Sciatic nerve (tissue), 2 donors: ENCODE measurements at places on chromosomes 7 and 10.

- no peak for DNase-seq
Measured at GRCh38 chr10:88152728-88153133, 289.3 kb downstream of the PTEN start.

DNA sequence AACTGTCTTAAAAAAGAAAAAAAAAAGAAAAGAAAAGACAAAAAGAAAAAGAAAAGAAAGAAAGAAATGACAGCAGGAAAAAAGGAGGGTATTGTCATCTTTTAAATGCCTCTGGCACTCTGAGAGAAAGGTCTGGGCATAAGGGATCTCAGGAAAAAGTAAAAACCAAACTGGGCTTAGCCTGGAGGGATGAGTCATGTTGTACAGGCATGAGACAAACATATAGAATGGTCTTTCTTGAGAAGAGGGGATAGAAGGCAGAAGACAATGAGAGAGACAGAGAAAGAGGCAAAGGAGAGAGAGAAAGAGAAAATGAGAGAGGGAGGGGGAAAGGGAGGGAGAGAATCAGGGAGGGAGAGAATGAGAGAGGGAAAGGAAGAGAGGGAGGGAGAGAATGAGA, 32.3 kb upstream of the KCNMA1 start:
- no peak for DNase-seq

DNA sequence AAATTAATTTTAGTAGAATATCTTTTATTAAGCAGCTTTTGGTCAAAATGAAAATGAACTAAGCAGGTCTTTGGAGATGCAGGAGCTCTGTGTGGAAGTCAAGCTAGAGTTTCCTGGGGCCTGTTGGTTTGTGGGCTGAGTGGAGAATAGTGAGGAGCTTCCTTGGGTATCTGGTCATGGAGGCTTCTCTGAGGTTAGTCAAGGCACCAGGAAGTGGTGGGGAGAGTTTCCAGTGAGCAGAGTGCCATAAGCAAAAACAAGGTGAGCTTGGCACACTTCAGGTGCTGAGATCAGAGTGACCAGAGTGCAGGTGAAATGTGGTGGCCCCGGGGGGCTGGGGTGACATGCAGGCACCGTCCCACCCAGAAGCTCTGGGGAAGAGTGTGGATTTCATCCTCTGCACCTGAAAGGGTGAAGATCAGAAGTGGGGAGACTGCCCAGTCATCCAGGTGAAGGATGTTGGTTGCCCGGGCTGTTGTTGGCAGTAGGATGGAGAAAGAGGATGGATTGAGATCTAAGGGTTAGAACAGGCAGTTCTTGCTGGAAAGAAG, 77.4 kb downstream of the WDR37 start:
- DNase-seq = no peak

GRCh38 chr7:16260236-16260728, 161.1 kb downstream of the CRPPA start:
- DNase-seq = no peak
